ENCODE measurements at places on chromosomes 12 and 14.

DNA sequence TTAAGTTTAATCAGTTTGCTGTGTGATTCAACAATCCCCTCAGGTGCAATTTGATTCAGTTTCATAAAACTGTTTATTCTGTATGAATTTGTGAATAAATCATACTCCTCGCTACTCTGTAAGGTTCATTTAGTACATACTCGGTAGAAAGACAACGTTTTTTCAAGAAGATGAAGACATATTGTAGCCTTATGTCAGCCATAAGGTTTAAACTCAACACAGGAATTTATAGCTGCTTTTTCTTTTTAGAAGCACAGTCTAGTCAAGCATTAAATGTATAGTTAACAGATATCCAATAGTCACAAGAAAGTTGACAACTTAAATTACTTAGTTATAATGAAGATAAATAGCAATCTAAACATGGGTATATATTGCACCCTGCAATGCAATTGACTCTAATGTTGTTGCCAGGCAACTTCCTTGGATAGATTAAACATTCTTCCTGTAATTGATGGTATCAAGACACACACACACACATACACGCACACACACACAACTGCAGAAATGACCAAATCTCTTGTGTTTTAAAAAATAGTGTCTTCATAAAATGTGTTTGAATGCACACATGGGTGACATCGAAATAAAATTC lies 151.5 kb upstream of the MGAT4C start:
- no peak for DNase-seq

DNA sequence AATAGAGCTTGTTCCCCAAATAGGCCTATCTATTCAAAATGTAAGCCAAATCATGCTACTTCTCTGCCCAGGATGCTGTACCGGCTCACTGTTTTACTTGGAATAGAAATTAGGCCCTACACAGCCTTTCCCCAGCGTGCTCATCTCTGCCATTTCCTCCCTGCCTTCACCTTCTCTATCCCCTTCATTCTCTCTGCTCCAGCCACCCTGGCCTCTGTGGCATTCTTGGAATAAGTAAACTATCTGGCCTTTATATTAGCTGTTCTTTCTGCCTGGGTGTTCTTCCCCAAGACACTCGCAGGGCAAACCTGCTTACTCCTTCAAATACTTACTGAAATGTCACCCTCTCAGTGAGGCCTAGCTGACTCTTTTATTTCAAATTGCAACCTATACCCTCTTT lies 30.9 kb upstream of the DYRK2 start:
- DNase-seq, result no peak

GRCh38 chr14:73758392-73759182 lies 44.4 kb upstream of the PNMA1 start:
- DNase-seq, result peak; percentile 92

DNA sequence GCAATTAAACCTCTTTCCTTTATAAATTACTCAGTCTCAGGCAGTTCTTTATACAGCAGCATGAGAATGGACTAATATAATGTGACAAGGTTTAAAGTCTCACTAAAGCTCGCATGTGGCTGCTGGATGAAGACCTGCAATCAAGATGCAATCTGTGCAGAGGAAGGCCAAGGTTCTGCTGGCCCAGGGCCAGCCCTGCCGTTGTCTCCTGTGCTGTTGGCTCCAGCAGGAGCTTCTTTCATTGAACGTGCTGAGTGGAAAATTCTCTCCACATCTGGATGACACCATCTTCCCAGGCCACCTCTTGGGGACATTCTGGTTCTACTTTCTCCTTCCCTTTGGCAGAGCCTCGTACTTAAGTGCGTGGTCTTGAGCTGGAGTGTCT lies 742.2 kb downstream of the VRK1 start:
- DNase-seq, result no peak

GRCh38 chr12:102797528-102797927 lies 119.5 kb downstream of the PAH start:
- DNase-seq, result no peak

DNA sequence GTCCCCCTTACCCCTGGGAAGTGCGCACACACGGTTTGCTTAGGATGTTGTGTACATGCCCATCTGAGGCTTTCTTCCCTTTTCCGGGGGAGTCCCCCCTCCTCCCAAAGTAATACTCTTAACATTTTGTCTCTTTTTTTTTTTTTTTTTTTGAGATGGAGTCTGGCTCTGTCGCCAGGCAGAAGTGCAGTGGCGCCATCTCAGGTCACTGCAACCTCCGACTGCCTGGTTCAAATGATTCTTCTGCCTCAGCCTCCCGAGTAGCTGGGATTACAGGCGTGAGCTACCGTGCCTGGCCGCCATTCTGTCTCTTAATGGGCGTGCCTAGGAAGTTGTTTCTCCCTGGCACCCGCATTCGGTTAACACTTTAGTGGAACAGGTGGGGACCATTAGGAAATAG lies 4.5 kb upstream of the GMFB start:
- no peak for DNase-seq

DNA sequence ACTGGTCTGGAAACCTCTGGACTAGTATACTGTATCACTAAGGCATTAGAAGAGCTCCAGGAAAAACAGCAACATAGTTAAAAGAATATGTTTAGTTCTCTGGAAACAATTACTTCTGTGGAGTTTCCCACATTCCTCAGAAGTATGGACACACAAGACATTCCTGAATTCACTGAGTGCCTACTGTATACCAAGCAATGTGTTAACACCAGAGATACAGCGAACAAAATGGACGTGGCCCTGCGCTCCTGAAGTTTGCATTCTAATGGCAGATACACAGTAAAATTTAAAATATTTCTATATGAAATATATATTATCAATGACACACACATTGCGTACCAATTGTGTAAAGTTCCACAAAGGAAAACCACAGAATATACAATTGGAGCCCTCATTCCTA lies 1.1 kb downstream of the ANGEL1 start:
- no peak for DNase-seq

GRCh38 chr14:37588956-37589714 lies 5.9 kb downstream of the FOXA1 start:
- no peak for DNase-seq

- no peak for DNase-seq
These were observed 105.5 kb downstream of the GPATCH2L start for GRCh38 chr14:76257111-76257803.

GRCh38 chr14:44154446-44154845 lies 352.6 kb downstream of the FSCB start:
- no peak for DNase-seq

DNA sequence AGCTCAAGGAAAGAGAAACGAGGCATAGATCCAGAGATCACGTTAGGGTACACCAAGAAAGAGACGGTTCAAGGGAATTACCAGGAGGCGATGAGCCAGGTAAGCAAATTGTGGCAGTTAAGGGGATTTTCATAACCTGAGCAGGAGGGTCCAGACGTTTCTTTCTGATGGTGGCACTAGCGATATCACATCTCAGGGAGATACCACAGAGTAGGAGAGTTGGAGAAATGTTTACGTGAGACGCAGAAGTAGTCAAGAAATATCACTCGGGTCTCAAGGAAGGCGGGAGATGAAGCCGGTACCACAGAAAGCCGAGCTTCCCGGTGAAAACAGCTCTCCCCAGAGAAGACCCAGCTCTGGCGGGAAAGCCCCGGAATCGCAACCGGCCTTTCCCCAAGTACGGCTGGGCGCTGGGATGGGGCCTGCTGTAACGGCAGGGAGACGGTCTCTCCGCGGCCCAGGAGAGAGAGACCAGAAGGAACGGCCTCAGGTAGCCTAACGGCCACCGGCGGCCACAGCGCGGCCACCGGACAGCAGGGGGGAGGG lies 485 bp downstream of the SENP1 start:
- peak; percentile 7 for DNase-seq

DNA sequence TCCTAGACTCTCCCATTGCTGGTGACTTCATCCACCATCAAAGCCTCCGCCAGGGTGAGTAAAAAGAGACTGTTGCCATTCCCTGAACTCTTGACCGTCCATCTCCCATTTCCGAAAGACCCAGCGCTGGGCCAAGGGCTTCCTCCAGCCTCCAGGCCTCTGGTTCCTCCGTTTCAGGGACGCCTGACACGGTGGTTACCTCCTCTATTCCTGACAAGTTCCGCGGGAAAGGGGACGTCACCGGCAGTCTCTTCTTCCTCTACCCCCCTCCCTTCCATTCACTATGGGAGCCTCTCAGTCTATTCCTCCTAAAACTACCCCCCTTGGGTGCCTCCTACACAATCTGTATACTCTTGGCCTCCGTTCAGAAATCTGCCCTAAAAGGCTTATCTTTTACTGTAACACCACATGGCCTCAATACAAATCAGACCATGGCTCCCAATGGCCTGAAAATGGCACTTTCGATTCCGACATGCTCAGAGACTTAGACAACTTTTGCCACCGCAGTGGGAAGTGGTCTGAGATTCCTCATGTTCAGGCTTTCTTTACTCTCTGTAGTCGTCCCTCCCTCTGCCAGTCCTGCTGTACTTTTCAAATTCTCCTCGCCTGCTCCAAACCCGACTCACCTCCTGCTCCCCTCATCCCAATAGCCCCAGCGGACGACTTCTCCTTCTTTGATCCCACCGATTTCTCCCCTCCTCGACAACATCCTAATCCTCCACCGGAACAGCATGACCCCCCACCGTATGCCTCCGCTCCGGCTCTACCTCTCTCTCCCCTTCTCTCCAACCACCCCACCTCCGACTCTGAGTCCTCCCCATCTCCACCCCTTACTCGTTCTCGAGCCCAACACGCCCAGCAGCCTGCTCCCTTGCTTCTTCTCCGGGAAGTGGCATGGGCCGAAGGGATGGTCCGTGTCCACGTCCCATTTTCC lies 70.4 kb downstream of the MOK start:
- DNase-seq, result no peak

Measured in CD14-positive monocyte (primary cell).